ENCODE measurements at places on chromosomes 5 and 9.

- no peak for DNase-seq
Measured at GRCh38 chr9:128175102-128175563, 15.1 kb downstream of the BBLN start.

DNA sequence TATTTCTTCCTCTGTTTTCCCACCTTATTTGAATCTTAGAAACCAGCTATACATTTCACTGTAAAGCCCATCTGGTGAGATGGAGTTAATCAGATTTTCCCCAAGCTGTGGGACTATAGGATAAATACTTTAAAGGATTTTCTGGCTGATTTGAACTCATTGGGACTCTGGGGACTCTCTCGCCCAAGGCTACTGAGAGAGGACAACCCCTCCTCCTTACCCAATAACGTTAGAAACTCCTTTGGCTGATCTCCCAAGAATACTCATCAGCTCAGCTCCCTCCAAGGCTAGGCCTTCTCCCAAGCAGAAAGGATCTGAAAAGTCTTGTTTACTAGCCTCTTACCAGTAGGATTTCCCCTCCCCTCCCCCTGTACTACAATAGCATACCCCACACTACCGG is 1.5 kb upstream of the GLRA1 start:
- no peak for DNase-seq

DNA sequence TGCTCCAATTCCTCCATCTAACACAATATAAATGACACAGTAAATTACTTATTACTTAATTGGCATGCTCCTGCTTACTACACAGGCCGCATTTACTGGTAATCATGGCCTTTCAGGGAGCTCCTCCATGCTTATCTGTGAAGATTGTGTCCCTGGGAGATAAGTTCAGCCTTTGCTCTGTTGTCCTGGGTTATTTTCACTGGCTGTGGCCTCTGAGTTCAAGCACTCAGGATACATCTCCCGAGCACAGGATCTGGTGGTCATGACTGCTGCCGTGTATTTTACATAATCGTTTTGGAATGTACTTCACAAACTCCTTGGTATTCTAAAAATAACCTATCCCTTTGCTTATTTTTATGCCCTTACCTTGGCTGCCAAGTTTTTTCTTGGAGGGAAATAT is 215.7 kb downstream of the ICE1 start:
- DNase-seq = no peak

- DNase-seq = no peak
Measured at GRCh38 chr9:92438900-92439526, 14.7 kb upstream of the OMD start.

- DNase-seq = no peak
Measured at GRCh38 chr9:22009506-22009867, 382 bp upstream of the CDKN2B start.

GRCh38 chr5:154342963-154343362 is 102.8 kb upstream of the SAP30L start:
- DNase-seq = no peak

- DNase-seq = no peak
Measured at GRCh38 chr5:116438979-116439554, 135.6 kb downstream of the SEMA6A start.

DNA sequence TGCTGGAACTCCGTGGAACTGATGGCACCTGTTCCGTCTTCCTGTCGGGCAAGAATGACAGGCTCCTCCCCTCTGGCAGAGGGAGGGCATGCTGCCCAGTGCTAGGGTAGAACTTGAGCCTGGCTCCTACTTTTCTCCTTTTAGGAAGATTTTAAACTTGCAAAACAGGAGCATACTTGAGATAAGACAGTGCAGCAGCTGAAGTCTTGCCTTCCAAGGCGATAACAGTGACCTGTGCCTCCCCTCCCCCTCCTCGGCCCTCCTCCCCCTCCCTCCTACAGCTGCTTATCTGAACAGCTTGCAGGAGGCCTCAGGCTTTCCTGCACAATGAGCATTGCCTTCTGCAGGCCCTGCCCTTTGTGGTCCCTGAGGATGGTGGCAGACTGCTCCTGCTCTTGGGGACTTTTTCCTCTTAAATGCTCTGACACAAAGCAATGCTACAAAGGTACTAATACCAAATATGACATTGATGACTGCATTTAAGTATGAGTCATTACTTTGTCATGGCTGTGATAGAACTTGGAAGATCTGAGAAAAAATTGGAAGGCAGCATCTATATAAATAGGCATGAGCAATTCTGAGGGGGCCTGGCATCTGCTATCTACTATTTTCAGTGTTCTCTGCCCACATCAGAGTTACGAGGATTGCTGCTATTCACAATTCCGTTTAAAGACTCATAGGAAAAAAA is 2.0 kb downstream of the GADD45G start:
- peak; percentile 43 for DNase-seq

DNA sequence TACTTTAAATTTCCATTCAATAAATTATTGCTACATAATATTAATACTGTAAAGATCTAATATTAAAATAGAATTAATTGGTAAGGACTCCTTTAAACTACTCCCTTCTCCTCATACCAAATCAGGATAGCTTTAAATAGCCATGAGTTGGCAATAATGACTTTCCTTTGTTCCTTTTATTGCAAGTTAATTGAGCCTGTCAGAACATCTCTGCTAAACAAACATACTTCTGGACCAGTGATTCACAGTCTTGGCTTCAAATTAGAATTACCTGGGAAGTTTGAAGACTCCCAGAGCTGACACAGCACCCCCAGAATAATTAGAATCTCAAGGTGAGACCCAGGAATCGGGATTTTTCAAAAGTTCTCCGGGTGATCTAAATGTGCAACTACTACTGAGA is 18.7 kb downstream of the C5orf58 start:
- no peak for DNase-seq

DNA sequence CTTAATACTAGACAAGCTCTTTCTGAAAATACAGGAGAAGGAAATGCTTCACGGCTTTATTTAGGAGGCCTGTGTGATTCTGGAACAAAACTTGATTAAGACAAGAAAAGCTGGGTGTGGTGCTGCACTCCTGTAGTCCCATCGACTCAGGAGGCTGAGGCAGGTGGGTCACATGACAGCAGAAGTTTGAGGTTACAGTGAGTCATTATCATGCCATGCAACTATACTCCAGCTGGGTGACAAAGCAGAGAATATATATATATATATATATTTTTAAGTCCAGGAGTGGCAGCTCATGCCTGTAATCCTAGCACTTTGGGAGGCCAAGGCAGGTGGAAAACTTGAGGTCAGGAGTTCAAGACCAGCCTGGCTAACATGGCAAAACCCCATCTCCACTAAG is 33.1 kb upstream of the SPIN1 start:
- DNase-seq = no peak

DNA sequence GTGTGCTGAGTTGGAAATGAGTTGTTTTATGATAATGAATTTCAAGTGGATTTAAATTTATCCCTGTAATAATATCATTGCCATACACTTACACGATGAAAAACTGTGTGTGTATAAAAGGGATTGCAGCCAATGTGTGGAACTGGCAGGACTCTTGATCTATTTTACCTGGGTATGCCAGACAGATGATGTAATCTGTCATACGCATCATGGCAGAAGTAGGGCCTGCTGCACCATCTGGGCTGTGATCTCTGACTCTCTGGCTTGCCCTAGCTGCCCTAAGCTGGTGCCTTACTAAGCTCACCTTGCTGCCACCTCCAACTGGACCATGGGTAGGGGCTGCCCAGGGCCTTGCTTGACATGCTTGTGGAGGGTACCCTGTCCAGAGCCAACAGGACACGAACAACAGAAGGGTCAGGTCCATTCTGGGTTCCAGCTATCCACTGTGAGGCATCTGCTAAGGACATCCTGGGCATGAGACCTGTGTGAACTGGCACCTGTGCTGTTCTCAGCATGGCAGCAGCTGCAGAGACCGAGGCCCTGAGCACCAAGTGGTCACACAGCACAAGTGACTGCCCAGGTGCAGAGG is 184.2 kb downstream of the FSTL4 start:
- no peak for DNase-seq

DNA sequence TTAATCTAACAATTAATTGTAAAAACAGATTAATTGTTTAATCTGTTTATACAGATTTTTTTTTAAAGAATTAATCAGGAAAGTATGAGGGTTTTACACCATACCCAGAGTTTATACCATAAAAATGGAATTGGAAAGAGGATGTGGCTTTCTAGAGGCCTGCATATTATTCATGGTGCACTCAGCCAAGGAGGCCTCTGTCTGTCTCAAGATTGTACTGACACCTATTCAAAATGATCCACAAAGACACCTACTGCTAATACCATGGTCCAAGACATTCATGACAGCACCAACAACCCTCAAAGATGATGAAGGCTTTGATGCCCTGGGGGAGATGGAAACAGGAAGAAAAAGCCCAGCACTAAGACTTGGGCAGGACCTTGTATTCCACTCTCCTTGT is 58.1 kb upstream of the MAST4 start:
- no peak for DNase-seq

DNA sequence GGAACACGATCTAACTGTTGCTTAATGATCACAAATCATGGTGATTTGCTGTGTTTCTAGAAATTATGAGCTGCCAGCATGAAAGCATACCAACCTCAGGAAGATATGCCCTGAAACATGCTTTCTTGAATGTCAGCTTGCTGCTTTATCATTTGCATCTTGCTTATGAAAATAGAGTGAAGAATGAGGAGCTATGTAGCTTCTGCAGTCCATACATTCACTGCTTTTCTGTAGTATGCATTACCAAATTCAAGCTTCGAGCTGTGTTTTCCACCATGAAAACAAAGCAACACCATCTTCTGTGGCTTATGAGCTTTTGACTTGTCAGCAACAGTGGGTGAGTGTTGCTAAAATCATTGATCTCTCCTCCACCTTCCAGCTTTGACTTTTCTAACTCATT is 16.5 kb downstream of the F2RL2 start:
- DNase-seq = no peak

- no peak for DNase-seq
Measured at GRCh38 chr9:105198865-105199264, 45.6 kb upstream of the SLC44A1 start.

DNA sequence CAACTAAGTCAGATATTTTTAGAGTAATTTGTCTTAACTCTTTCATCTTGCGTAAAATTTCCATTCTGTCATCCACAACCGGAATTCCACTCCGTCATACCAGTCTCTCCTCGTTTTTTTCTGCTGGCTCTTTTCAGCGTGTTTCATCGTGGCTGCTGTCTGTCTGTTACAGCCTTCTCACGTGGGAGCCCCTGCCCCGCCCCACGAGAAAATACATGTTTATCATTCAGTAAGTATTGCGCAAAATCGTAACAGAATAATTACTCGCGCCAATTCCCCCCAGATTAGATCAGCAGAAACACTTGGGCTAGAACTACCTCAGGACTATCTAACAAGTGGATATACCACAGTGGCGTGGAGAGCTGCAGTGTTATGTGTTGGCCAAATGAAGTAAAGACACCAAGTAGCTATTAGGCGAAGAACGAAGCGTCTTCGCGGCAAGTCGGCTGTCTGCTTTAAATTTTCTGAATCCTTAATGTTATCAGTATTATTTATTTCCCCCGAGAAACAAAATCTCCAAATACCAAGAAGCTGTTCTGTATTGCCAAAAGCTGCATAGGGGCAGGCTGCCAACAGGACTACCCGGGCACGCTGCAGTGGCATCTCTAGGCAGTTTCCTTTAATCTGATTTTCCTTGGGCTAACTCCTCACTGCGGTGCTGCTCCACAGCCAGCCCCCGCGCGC is 566 bp upstream of the FOCAD start:
- peak; percentile 38 for DNase-seq

DNA sequence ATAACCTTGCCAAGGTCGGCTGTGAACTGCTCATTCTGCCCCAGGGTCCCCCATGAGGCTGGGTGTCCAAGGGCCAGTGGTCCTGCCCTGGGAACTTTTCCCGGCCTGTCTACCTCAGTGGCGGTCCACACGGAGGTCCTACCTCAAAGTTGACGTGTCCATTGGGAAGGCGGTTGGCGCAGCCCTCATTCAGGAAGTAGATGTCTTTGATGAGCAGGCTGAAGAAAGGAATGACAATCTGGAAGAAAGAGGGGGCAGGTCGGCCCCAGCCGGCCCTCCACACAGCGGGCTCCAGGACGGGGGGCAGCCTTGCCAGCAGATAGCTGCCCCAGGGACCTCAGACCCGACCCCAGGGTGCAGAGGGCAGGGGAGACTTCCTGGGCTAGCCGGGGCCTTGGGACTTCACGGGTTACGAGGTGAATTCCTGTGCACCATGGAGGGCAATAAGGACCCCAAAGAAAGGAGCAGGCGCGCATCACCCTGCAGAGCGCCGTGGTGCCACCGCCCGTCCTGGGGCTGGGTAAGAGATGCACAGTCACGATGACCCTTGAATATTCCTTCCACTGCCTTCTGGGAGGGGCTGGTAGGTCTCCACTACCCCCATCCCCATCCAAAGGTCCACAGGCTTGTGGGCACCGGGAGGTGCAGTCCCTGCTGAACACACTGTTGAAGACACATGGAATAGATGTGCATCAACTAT is 42.9 kb upstream of the RNF130 start:
- DNase-seq = no peak

DNA sequence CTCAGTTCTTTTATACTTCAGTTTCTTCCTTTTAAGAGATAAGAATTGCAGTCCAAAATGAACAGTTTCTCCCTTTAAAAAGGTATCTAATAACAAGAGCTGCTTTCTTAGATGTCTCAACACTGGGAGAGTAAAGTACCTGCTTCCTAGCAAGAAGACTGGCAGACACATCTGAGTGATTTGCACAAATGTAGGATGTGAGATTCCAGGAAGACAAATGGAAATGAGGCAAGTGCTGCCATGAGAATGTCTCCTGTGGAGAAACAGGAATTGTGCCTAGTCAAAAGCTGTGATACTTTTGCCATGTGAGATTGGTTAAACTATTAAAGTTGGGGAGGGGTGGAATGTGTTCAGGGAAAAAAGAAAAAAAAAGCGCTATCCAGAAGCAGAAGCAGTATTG is 159.1 kb downstream of the HTR1A start:
- no peak for DNase-seq

GRCh38 chr5:33468775-33469435 is 28.1 kb downstream of the TARS1 start:
- no peak for DNase-seq

DNA sequence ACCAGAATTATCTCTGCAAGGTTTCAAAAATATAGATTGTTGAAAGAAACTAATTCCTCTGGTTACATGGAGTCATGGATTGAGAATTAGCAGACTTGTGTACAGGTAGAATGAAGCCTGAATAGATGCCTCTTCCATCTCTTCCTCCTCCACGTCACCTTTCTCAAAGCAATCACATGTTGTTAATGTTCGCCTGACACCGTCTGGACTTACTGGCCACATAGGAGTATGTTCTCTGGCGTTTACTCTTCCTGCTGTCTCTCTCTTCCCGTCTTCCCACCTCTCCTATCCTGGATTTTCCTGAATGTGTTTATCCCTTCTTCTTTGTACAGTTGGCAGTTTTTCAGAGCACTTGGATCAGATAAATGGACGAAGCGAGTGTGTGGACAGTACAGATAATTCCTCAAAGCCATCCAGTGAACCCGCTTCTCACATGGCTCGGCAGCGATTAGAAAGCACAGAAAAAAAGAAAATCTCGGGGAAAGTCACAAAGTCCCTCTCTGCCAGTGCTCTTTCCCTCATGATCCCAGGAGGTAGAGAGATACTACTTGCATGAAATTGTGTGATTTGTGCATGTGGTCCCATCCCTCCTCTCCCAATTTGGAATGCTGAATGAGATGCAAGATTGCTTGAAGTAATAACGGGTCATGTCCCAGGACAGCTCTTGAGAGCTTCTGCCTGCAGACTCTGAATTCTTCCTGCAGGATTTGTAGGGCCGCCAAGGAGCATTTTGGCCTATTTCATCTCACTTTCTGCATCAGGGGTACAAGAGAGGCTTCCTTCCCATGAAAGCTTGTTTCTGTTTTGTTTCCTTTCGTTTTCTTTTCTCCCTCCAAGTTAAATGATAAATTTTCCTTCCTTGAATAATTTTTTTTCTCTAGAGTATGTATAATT is 47.3 kb downstream of the CD180 start:
- DNase-seq = no peak

All from activated T-cell treated with anti-CD3 and anti-CD28 coated beads, Interleukin-2, amount 50 U/mL, for 72 hours (primary cell).